ENCODE measurements at places on chromosomes 4 and X.

- DNase-seq, result no peak
These were observed 47.6 kb upstream of the PRSS12 start for GRCh38 chr4:118400356-118400755.

DNA sequence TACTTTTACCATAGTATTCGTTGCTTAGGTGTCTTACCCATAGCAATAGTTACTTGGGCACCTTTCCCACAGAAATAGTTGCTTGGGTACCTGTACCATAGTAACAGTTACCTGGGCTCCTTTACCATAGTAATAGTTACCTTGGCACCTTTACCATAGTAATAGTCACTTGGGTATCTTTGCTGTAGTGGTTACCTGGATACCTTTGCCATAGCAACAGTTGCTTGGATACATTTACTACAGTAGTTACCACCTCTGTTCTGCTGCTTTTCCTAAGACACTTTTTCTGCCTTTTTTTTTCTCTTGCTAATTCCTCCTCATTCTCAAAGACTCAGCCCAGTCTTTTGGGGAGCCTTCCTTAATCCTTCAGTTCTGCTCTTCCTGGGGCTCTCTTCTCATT, 272.8 kb upstream of the PUDP start:
- no peak for DNase-seq

GRCh38 chr4:129145222-129145730, 49.3 kb downstream of the C4orf33 start:
- no peak for DNase-seq

- DNase-seq, result no peak
These were observed 461.7 kb downstream of the PCDH18 start for GRCh38 chr4:137070614-137071013.

GRCh38 chr4:76951672-76952010, 2.1 kb downstream of the SEPTIN11 start:
- DNase-seq, result no peak

Measured in stimulated activated CD4-positive, alpha-beta T cell treated with anti-CD3 and anti-CD28 coated beads, Interleukin-15, amount 100 ng/mL, for 1 hour (primary cell).